Foreskin keratinocyte (primary cell): ENCODE measurements at places on chromosomes 2 and 18. TPM values are rescaled to one million over a fixed set of nuclear protein-coding genes. Genes with fewer than 3 reads are reported as not detected.

EVX2 gene
- total RNA-seq = not detected in 2 replicates

CCBE1 gene
- total RNA-seq = 24.7 and 39.0 TPM in 2 replicates

NEU2 gene
- not detected in 2 replicates for total RNA-seq

FAM210A gene
- total RNA-seq = 26.5 and 27.9 TPM in 2 replicates

CDH2 gene
- 0.25 and 0.95 TPM in 2 replicates for total RNA-seq

CD8B2 gene
- total RNA-seq = not detected in 2 replicates

EFHD1 gene
- not detected in 2 replicates for total RNA-seq

SPATA3 gene
- not detected in 2 replicates for total RNA-seq

SCG2 gene
- total RNA-seq = 0.14 TPM in 1 of 2 replicates, not detected in the other

HOXD9 gene
- total RNA-seq = 0.14 and 0.37 TPM in 2 replicates

ANO7 gene
- total RNA-seq = 0.24 and 0.46 TPM in 2 replicates

STARD6 gene
- total RNA-seq = 0.14 TPM in 1 of 2 replicates, not detected in the other

DGUOK gene
- 87.6 and 89.1 TPM in 2 replicates for total RNA-seq

MAP3K19 gene
- total RNA-seq = not detected in 2 replicates

BMPR2 gene
- total RNA-seq = 27.1 and 30.1 TPM in 2 replicates

DNER gene
- total RNA-seq = 2.1 and 5.5 TPM in 2 replicates

GPR39 gene
- total RNA-seq = 10.5 and 11.3 TPM in 2 replicates

ARHGAP15 gene
- total RNA-seq = not detected in 2 replicates
